ENCODE measurements at places on chromosomes 3 and 15.

DNA sequence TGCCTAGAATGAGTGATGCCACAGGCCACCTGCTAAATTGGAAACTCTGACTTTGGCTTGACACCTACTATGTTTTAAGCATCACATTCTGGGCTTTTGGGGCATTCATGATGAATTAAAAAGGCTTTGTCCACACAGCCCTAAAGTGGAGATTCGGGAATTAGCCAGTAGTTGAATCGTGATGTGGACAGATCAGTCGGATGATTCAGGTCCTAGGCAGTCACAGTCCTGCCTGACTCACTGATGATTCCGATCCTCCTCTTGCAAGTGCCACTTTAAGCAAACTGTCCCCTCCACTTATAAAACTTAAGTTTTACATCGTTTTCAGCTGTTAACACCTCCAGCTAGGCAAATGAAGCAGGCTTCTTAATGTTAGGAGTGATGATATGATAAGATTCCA, 75.3 kb downstream of the SYNPR start:
- no peak for DNase-seq

DNA sequence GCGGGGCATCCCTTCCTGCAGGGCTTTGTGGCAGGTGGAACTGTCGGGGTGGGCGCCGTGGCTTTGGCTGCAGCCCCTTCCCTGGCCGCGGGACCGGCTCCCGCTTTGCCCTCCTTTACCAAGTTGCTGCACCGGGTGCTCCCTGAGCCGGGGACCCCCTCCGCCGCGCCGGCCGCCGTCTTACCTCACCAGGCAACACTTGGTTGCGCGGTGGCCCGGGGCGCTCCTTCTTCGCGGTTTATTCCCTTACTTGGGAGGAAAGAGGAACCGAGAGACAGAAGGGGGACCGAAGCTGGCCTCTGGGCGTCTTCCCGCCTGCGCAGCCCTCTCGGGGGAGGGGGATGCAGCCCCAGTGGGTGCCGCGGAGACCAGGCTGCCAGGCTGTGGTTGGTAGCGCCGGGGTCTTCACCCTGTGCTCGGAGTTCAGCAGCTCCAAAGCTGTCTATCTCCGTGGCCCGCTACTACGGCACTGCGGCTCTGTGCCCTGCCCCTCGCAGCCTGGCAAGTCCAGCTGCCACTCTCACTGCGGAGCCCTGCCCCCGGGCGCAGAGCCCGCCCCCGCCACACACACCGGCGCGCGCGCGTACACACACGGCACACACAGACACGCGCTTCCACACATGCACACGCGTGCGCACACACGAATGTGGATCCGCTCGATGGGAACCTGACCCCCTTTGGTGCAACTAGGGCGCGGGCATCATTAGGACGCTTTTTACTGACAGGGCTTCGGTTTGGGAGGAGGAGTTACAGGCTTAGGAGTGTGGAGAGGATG, at the start of gene DGKG:
Gene DGKG, minus strand, starts transcription at position 473 of the 775 bp plus-strand sequence. CDS start 41,775 bp downstream, outside the sequence.
- DNase-seq: peak; percentile 30

- no peak for DNase-seq
Observed at GRCh38 chr15:71666763-71667620, 143.4 kb upstream of the NR2E3 start.

DNA sequence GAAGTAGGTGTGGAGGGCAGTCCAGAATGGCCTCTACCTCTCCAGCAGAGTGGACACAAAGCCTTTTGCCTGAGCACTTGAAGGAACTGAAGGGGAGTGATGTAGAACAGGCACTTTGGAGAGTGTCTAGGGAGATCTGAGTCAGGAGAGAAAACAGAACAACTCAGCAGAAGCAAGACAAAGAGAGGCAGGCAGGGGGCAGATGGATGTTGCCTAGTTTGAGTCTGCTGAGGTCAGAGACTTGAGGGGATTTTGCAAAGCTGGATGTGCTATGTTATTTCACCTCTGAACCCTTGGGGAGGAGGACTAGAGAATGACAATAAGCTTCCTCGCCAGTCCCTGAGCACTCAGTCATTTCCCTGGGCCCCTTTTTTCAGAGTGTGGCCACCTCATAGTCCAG, 366.4 kb downstream of the EPHB1 start:
- DNase-seq: no peak

DNA sequence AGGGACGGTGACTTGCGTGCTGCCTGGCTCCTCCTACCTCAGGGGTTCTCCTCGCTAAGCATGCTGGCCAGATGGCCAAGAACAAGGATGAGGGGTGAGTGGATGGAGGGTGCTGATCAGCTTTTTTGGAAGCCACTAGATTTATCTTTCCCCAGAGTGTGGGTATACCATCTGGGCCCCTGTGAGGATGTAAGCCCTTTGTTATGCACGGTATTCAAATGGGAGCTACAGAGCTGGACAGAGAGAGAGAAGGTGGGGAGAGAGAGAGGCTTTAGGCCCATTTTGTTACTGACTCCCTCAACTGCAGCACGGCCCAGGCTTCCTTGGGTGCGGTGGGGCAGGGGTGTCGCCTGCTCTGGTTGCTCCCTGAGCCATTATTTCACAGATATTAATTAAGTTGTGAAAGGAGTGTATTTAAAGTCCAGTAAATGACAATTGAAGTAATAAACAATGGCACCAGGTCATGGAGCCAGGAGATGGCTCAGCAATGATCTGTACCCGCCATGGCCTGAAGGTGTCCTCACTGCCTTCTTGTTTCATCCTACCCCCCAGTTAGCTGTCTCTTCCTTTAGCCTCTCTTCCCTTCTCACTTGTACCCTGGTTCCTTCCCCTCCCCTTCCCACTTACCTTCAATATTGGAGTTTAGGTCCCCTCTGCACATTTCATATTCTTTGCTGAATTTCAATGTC, 158.0 kb downstream of the CLSTN2 start:
- DNase-seq: no peak

- no peak for DNase-seq
Observed at GRCh38 chr3:116059421-116060096, 385.7 kb downstream of the LSAMP start.

DNA sequence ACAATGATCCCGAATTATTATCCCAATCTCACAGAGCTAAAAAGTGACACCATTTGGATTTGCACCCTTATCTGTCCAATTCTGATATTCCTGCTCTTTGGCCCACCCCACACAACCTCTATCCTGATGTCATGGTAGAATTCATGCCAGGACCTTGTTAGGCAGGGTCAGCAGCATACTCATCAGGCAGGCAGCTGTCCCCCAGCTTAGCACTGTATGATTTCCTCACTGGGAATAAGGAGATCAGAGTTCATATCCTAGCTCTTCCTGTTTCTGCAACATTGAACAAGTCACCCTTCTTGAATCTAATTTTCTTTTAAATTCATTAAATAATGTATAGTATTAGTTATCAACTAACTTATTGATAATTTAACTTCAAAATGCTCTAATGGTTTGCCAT, 12.0 kb upstream of the C3orf80 start:
- no peak for DNase-seq

DNA sequence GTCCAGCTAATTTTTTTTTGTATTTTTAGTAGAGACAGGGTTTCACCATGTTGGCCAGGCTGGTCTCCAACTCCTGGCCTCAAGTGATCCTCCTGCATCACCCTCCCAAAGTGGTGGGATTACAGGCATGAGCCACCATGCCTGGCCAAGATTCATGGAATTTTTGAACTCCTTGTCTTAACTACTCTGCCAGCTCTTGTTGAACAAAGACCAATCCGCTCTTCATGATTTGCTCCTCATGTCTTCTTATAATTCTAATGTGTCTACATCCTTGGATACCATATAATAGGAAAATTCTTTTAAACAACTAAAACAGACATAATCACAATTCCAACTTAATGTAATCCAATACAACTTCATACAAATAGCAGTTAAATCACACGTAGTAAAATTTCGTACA, 21.3 kb downstream of the UBA5 start:
- DNase-seq: no peak

DNA sequence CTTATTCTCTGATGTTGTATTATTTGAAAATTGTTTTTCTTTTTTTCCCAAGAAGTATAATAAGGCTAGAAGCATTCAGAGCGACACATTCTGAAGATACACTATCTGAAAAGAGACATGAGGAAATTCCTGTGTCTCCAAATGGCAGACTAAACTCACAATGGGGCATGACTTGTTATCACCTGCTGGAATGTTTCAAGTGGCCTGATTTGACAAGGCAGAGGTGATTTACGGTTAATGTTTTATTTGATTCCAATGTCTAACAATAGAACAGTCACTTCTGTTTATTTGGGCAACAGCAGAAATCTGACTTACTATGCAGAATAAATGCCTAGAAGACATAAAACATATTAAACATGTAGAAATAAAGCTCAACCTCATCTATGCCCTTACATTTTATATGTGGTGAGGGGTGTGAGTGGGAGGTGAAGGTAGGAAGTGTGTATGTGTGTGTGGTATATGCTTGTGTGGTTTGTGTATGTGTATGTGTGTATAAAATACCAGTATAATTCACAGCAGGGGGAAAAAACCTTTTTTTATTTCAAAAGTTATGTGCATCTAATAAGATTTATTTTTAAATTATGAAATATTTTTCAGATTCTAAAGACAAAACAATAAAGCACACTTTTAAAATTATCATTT, 1051.7 kb downstream of the ROBO2 start:
- DNase-seq: no peak

DNA sequence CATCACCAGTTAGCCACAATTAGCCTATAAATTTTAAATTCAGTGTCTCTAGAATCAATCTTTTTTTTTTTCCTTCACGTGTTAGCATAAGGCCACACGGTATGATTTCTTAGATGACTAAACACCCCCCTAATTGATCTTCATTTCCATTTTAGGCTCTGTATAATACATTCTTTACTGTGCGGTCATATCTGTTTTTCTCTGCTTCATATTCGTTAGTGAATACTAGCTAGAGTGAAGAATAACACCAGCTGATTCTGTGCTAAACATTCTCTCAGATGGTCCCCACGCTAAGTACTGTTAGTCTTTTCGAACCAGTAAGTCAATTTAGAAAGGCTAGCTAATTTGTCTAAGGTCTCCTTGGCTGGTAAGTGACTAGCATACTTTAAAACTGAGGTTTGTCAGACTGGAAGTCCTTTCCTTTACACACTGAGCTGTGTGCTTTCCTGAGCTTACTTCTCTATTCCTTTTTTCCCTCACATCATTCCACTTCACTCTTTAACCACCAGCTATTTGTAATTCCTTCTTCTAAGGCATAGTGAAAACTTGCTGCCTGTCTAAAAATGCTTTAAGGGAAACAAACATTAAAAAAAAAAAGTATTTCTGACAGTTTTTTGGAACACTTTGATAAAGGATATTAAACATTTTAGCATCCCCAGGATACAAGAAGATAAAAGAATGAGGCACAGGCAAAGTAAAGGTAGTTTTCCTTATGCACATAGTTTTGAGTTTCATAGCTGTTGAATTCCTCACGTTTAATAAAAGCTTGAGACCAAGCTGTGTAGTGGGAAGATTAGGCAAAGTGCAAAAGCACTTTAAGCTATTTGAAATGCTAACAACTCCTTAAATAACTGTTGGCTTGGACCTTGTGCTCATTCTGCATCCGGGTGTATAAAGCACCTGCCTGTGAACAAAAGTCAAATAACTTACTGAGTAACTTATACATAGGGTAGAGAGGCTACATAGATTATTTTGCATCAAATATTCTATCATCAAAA, 17.1 kb downstream of the ZFAND6 start:
- DNase-seq: no peak

DNA sequence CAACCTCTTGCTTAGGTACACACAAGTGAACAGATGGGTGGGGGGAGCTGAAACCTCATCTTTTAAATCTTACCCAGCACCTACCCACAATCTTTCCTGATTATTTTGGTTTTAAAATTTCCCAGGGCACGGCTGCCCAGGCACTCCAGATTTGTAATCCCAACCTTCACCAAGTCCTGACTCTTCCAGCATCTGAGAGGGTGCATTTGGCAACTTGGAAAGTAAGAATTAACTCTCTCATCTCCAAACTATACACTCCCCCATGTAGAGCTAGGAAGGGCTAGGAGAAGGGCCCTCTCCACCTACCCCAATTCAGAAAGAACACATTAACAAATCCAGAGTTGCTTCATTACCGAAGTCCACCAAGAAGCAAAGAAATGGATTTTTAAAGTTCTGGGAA, 41.7 kb upstream of the PRICKLE2 start:
- no peak for DNase-seq

GRCh38 chr3:128301186-128302023, 148.1 kb downstream of the EEFSEC start:
- DNase-seq: no peak

DNA sequence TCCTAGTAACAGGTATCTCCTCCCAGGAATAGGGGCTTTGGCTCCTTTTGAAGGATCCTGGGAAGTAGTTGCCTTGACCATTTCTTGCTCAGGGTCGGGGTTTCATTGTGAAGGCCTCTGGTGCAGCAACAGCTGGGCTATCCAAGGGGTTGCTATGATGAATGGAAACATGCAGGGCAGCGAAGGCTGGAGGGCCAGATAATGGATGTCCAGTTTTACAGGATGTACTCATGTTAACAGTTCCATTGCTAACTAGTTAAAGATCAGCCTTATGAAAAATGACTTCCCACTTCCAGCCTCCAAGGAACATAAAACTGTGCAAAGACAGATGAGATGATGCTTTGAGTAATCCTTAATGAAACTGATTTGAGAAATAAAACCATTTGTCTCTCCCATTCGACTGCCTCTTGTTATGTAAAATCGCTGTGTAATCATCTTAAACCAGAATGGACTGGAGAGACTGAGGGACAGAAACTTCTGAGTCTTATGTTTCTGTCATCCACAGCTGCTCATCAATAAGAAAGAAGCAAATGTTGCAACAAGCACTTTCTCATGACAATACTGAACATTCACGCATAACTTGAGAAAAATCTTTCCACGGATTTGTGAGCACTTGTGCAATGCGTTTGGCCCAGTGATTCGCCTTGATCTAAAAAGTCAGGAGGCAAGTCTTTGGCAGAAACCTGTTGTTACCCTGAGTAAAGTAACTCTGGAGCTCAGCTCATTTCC, 473.5 kb upstream of the RGMA start:
- DNase-seq: no peak

DNA sequence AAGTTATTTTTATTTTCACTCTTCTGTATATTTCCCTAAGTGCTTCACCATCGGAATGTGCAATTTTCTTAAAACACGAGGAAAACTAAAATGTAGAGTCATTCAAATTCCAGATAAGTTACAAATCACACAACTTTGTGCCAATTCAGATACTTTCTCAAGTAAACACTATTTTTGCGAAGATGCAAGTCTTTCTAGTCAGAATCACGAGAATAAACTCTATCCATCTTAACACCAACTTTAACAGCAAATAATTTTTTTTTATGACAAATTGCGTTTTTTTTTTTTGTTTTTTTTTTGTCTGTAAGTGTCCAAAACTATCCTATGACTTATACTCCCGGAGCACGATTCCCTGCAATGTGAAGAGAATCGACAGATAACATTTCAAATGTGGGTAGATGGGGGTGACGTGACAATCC, 1.3 kb downstream of the STAG1 start:
- DNase-seq: no peak
